ENCODE measurements at places on chromosomes 16 and 17. TPM values are rescaled to one million over a fixed set of nuclear protein-coding genes. Genes with fewer than 3 reads are reported as not detected.

DNA sequence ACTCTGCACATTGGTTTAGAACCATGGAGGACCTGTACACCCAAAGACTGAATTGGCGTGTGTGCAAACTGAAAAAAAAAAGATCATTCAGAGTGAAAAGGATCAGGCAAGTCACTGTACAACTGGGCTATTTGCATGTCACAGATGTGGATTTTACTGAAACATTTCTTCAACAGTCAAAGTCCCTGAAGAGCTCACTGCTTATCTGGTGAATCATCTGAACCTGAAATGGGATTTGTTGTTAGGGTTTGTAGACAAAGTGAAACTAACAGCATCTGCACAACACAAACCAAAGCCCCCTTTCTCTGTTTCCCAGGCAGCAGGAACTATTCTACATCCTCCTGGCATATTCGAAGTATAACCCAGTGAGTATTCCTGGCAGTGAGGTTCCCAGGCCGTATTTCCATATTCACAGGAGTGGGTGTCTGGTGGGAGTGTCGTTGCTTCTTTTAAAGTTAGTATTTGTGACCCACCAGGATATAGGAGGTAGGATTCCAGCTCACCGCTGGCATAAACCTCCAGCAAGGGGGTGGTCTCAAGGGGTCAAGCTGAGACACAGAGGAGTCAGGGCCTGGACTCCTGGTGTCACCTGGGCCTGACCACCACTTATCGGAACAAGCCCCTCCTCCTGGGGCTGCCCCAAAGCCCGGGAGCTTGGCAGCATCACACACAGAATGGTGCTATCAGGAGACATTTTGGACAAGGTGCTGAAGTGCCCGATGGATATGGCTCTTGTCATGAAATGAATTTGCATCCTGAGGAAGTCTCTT, 80.9 kb downstream of the GOSR1 start:
- no peak for DNase-seq

GRCh38 chr17:50893183-50893993, 27.2 kb upstream of the TOB1 start:
- no peak for DNase-seq

GRCh38 chr17:48612854-48613691, 2.0 kb downstream of the HOXB8 start:
- DNase-seq, result no peak

GRCh38 chr16:49529411-49530045, 155.9 kb downstream of the C16orf78 start:
- DNase-seq, result no peak

DNA sequence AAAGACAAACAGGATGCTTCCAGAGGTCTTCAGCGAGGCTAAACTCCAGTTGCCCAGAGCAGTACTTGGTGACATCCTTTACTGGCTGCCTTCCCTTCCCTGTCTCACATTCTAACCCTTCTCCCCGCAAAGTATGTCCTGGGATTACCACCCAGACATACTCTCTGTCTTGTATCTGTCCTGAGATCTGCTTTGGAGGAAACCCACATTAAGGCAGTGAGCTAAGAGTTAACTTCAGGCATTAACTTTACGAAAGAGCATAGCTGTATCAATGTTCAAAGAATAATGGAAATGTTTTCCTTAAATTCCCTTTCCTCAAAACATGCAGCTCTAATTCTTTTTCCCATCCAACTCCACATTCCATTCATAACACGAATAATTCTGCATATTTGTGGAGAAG, 385.2 kb downstream of the NPIPA8 start:
- DNase-seq, result no peak

DNA sequence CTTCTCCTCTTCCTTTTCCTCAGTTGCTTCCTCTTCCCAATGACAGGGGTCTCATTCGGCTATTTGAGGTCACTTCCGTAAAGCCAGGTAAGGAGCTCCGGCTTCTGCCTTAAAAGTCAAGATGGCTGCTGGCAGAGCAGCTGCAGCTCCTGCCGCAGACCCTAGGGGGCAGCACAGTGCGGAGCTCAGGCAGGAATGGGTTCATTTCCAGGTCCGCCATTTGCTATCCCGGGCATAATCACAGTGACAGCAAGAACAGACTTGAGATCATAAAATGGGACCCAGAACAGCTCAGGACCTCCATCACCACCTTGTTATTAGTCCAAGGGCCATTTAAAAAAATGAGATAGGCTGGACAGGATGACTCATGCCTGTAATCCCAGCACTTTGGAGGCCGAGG, 199.5 kb downstream of the ZNF18 start:
- peak; percentile 13 for DNase-seq

DNA sequence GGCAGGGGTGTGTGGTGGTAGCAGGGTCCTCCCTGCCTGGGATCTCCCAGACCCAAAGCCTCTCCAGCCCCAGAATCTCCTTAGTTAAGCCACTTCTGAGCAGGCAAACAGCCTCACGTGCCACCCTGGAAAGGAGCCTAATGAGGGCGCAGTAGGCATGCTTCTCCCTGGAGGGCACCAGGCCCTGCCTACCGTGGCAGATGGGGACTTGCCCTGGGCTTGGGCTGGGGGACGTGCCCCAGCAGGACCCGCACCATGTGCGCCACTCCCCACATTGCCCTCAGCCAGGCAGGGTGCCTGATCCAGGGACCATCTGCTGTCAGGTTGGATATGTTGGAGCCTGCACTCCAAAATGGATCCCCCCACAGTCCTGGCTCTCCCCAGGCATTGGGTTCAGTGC, 14.2 kb downstream of the FAM83G start:
- DNase-seq, result no peak

The UTS2R gene
- total RNA-seq, result 0.76 TPM

GRCh38 chr17:68598545-68598961, 2.6 kb downstream of the FAM20A start:
- no peak for DNase-seq

DNA sequence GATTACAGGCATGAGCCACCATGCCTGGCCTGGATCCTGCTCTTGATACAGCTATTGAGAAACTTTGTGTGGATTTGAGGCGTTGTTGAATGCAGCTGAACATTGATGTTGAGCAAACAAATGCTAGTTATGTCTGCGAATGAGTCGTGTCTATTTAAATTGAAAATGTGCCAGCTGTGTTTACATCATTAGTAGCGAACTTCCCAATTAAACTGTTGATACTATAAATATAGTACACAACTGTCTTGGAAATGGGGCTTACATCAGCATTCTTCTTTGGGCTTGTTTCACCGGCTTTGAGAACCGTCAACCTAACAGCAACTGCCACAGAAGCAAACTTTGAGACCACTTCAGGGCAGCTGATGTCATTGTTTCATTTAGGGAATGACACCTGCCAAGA, 251.9 kb downstream of the RBFOX1 start:
- DNase-seq, result no peak

GRCh38 chr16:11582157-11582814, 4.4 kb downstream of the LITAF start:
- no peak for DNase-seq

The UMOD gene
- not detected for total RNA-seq

DNA sequence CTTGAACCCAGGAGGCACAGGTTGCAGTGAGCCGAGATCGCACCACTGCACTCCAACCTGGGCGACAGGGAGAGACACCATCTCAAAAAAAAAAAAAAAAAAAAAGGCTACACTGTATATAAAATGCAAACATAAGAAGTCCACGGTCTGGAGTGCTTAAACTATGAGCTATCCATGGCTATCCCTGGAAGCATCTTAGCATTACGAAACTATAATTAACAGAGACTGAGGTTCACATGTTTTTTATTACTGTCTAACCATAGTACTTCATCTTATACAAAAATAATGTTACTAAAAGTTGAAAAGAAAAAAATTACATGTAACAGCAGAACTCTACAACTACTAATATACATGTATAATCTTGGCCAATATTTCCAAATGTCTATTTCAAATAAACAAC, 32.8 kb downstream of the HELZ start:
- DNase-seq, result no peak

- DNase-seq, result no peak
Observed at GRCh38 chr17:16900288-16900882, 71.5 kb downstream of the TNFRSF13B start.

DNA sequence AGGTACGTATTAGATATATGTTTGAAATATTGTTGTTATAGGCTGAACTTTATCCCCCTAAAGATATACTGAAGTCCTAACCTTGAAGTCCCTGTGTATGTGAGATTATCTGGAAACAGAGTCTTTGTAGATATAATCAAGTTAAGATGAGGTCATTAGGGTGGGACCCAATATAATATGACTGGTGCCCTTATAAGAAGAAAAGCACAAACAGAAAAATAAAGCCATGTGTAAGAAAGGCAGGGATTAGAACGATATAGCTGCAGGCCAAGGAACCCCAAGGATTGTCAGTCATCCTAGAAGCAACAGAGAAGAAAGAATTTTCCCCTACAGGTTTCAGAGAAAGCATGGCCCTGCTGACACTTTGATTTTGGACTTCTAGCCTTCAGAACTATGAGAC, 95.8 kb downstream of the USP32 start:
- DNase-seq, result no peak

DNA sequence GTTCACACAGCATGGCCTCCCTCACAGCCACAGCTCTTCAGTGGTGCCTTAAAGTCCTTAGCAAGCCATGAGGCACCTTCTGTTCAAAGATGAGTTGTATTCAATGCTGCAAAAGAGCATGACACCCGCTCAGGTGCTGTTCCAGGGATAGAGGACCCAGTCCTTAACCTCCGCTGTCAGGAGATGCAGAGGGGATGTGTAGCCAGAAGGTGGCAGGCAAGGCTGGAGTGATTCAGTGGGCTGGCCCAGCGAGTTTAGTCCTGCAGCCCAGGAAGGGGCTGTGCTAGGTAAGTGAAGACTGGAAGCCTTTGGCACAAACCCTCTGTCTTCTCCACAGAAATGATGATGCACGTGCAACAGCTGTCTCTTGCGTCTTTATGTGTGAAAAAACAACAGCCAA, 25.0 kb upstream of the ADAM11 start:
- DNase-seq, result peak; percentile 72

The CETP gene
- total RNA-seq, result not detected

- no peak for DNase-seq
Observed at GRCh38 chr17:49634485-49634860, 43.4 kb downstream of the SPOP start.

The DEXI gene
- 37.7 TPM for total RNA-seq

- DNase-seq, result no peak
Observed at GRCh38 chr17:62009220-62009619, 55.9 kb downstream of the MED13 start.

DNA sequence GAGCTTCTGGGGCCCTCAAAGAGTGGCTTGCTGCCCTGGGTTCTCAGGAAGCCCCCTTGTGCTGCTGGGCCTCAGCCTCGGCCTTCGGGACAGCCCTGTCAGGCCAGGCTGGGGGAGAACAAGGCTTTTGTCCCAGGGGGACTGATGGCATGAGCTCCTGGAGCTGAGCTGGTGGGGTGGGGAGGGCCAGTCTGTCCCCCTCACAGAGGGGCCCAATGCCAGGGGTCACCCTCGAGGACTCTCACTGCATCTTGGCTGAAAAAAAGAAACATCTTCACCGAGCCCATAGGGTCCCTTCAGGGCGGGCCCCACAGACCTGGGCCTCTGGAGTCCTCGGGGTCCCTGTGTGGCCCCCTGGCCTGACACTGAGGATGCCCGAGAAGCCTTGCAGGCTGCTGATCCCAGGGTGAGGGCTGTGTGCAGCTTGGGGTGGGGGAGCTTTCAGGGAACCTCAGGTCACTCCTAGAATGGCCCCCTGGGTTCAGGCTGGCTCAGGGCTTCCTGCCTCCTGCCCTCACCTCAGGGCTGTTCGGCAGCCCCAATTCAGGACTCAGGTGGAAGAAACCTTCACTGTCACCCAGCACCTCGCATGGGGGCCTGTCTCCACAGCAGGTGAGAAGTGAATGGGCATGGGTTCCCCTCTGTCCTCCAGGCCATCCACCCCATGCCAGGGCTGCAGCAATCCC, 90.5 kb downstream of the TNFRSF13B start:
- DNase-seq, result no peak

DNA sequence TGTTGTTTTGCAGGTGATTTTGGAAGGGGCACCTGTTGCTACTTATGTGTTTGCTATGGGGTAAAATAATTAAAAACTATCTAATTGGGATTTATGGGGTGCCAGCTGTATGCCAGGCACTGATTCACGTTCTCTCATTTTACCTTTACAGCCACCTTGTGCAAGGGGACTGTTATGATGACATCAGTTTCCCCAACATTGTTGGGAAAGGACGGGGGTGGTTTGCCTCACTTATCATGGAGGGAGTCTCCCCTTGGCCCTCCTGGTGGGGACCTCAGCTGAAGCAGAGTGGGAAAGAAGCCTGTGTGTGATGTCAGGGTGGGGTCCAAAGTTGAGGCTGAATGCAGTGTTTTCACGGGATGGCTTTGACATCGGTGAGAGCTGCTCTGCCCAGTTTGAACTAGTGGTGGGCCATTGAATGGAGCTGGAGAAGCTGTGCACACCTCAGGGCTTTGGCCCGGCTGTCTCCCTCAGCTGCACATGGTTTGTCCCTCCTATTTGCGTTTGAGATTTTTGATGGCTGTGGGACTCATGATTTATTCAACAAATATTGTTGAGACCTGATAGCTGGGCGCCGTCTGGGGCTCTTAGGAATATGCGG, 36.1 kb downstream of the CMIP start:
- DNase-seq, result no peak

GRCh38 chr17:44795928-44796327, 34.2 kb downstream of the GJC1 start:
- no peak for DNase-seq

The KRTAP1-5 gene
- not detected for total RNA-seq

- DNase-seq, result no peak
Observed at GRCh38 chr17:50775926-50776325, 8.6 kb upstream of the ANKRD40CL start.

The BCO1 gene
- total RNA-seq, result 0.23 TPM

The DNAJA3 gene
- 54.8 TPM for total RNA-seq

Data from WTC11 (cell line).